ENCODE measurements at places on chromosomes 2 and 18. TPM values are rescaled to one million over a fixed set of nuclear protein-coding genes. Genes with fewer than 3 reads are reported as not detected.

DNA sequence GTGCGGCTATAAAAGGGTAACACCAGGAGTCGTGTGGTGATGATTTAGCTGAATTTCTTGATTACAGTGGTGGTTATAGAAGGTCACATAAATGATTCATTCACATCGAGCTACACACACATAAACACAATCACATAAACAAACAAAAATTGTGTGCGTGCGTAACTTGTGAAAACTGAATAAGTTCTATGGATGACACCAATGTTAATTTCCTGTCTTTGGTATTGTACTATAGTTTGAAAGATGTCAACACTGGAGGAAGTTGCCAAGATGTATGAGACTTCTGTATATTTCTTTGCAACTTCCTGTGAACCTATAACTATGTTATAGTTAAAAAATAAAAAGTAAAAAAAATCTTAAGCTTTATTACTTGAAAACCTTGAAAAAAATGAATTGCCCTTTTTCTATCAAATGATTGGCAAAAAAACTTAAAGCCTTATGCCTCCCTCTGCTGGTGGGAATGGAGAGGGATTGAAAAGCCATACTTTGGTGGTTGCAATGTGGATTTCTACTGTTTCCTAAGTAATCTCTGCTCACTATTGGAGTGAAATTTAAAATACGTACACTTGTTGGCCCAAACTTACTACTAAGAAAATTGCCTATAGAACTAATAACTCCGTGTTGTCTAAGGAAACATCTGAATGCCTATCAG lies 227.7 kb downstream of the RPIA start:
- H3K27ac ChIP-seq = no peak overlapping the region
- no peaks in the 10 kb centered on the region for H3K4me1 ChIP-seq
- no peaks in the 10 kb centered on the region for H3K27me3 ChIP-seq
- no peak for DNase-seq

KIAA2012 gene
- 1.7 TPM for total RNA-seq

L3MBTL4 gene
- total RNA-seq = 13.9 TPM

GRCh38 chr2:222450021-222450420 lies 25.7 kb downstream of the SGPP2 start:
- no peak for DNase-seq
- H3K4me1 ChIP-seq = peaks cover 7% of the 10 kb centered on the region
- no peak overlapping the region for H3K4me3 ChIP-seq
- H3K27me3 ChIP-seq = no peaks in the 10 kb centered on the region

DNA sequence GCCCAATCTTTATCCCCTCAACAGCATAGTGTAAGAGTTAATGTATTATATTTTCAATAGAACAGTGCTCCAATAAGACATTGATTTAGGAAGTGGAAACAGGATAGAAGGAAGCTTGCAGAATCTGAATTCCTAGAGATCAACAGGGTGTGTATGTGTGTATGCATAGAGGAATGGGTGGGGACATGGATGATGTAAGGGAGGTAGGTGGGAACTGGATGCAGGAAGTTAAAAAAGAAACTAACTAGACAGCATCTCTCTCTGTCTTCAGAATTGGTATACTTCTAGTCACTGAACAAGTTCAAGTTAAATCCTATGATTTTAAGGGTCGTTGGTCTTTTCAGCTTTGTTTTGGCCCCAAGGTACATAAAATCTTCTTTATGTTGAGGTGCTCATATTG lies 196.6 kb downstream of the PMAIP1 start:
- no peaks in the 10 kb centered on the region for H3K4me1 ChIP-seq
- no peak for DNase-seq
- no peaks in the 10 kb centered on the region for H3K27me3 ChIP-seq
- H3K4me3 ChIP-seq = no peak overlapping the region

GAREM2 gene
- 2.4 TPM for total RNA-seq

DNA sequence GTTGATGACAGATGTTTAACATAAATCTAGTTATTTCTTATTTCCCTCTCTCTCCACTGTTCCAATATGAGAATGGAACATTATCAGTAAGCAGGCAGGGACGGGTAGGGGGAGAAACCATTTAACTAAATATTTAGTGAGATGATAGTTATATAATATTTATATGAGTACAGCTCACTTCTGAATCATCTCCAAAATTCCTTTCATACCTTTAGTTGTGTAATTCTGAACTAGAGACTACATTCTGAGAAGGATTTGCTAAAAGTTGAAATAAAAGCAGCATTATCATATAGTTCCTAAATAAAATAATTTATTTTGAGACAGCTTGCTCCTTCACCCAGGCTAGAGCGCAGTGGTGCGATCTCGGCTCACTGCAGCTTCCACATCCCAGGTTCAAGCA lies 41.4 kb downstream of the B4GALT6 start:
- H3K4me1 ChIP-seq = no peaks in the 10 kb centered on the region
- H3K4me3 ChIP-seq = no peak overlapping the region
- no peak for DNase-seq
- no peaks in the 10 kb centered on the region for H3K27me3 ChIP-seq
- no peak overlapping the region for H3K27ac ChIP-seq

APCDD1 gene
- total RNA-seq = 49.0 TPM

DNA sequence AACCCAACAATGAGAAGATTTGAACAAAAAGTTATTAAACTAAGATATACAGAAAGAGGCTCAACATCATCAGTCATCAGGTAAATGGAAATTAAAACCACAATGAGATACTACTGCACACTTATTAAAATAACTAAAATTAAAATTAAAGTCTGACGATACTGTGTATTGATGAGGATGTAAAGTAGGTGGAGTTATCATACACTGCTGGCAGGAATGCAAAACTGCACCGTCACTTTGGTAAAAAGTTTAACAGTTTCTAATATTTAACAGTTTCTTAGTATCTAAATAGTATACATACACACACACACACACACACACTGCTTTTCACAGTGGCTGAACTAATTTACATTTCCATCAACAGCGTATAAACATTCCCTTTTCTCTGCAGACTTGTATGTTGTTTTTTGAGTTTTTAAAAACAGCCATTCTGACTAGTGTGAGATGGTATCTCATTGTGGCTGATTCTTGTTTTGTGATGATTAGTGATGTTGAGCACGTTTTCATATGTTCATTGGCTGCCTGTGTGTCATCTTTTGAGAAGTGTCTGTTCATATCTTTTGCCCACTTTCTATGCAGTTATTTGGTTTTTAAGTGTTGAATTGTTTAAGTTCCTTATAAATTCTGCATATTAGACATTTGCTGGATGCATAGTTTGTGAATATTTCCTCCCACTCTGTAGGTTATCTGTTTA lies 726.9 kb upstream of the CHAC2 start:
- H3K4me1 ChIP-seq = no peaks in the 10 kb centered on the region
- no peak overlapping the region for H3K27ac ChIP-seq
- H3K4me3 ChIP-seq = no peak overlapping the region
- H3K36me3 ChIP-seq = no peaks in the 10 kb centered on the region
- no peak for DNase-seq

SNORC gene
- total RNA-seq = 3.6 TPM

DNA sequence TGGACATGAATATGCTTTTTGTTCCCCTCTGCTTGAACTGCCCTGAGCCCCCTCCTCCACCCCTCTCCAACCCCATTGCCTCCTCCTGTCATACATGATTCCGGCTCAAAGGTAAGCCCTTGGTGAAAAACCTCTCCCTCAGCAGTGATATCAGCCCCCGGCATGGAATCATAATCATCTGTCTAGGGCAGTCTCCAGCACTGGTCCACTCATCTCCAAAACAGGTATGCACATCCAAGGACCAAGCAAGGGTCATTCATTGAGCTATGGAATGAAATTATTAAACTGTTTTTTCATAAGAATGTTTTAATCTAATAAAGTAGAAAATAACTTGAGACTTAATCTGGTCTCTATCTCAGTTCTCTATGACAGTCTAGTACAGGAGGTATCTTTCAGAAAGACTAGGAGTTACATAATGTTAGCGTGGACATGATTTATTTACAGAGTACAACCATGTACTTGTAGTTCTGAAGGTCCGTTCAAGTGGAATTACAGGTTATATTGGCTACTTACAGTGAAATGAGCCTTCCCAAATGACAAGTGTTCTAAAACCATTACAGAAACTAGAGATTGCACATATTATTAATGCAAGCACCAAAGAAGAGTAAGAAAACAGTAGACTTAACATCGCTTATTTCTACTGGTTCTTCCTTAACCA lies 75.2 kb downstream of the ACVR1 start:
- H3K27ac ChIP-seq = no peak overlapping the region
- no peak for DNase-seq
- H3K36me3 ChIP-seq = no peaks in the 10 kb centered on the region
- no peaks in the 10 kb centered on the region for H3K4me1 ChIP-seq
- H3K4me3 ChIP-seq = no peak overlapping the region
- no peaks in the 10 kb centered on the region for H3K27me3 ChIP-seq

- no peaks in the 10 kb centered on the region for H3K27me3 ChIP-seq
Observed at GRCh38 chr2:63225964-63226686, 175.5 kb downstream of the OTX1 start.
